OCI-M1 (cell line): ENCODE measurements at places on chromosomes 4 and X.

GRCh38 chr4:81919223-81919622 lies 447.5 kb upstream of the RASGEF1B start:
- DNase-seq: peak; percentile 61

DNA sequence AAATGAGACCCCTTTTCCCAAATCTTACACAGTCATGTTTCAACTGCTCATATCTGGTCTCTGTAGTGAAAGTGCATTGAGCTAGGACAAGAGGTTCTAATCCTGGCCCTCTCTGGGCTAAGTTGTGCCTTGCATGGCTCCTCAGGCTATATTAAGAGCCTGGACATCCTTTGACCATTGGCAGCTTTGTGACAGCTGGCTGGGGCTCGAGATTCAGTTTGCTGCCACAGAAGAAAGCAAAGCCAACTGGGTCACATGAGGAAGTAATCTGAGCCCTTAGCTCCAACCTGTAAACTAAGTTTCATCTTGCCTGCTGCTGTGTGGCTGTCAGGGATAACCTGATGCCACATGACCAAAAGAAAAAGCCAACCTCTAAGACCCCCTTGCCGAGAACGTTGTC lies 51.8 kb upstream of the JADE1 start:
- DNase-seq: peak; percentile 23

DNA sequence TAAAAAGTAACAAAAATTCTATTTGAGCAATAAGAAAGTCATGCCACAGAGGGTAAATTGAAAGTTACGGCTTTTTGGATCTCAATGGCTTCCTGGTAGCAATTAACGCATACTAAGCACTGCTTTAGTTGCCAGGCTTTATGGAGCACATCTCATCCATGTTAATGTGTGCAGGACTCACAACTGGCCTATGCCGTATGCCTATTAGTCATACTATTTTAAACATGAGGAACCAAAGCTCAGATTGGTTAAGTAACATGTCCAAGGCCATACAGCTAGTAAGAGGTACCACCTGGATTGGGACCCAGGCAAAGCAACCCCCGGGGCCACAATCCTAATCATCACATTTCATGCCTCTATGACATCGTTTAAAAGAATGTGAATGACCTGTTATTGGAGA lies 17.1 kb downstream of the DAPP1 start:
- DNase-seq: no peak

DNA sequence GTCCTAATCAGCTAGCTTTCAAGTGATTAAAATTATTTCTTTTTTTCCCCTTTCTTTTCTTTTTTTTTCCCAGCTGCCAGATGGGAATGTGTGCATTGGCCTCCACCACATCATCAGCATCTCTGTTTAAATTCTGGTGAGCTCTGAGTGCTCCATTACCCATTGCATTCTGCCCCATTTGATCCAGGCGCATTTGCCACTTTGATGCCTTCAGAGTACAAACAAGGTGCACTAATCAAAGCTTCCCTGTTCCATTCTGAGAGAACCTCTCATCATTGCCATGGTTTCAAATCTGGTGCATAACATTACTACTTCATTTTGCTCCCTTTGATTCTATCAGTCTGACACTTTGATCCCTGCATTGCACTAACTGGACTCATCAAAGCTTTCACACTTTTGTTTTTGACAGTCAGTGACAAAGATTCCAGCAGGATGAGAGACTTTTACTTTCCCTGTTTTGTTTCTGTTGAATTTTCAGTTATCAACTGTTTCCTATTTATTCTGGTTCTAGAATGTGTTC lies 238.8 kb upstream of the PCDH10 start:
- no peak for DNase-seq

DNA sequence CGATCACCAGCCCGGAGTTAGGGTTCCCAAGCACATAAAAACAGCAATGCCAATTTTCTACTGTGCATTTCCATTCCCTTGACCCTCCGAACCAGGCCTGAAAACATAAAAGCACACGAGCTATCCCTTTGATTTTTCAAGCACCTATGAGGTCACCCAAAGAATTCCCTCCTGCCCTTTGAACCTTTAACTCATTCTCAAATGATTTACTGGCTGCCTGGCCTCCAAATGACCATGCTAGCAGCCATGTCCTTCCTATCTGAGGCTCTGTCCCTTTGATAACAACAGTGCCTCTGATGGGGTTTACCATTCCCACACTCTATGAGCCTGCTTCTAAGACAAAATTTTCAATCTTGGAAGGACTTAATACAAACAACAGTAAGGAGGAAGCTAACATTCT lies 15.2 kb downstream of the SHROOM4 start:
- no peak for DNase-seq

DNA sequence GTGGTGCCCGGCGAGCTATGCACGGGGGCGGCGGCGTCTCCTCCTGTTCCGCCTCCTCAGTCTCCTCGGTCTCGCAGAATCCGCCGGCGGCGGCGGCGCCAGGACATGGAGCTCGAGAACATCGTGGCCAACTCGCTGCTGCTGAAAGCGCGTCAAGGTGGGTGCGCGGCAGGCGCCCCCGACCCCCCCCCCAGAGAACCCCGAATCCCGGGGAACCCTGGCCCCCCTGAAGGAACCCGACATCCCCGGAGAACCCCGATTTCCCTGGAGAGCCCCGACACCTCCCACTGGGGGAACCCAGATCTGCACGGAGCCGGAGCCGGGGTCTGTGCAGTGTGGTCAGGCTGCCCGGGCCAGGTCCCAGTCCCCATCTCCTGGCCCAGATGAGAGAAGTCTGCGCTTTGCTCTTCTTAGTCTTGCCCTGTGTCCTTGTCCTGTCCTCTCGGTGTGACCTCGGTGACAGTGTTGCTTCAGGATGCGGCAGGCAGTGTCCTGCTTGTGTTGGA lies 648 bp downstream of the GRK4 start:
- DNase-seq: peak; percentile 50

GRCh38 chr4:147693218-147693617 lies 9.3 kb upstream of the PRMT9 start:
- no peak for DNase-seq

- no peak for DNase-seq
These were observed 853.8 kb upstream of the INTU start for GRCh38 chr4:126779001-126779400.

DNA sequence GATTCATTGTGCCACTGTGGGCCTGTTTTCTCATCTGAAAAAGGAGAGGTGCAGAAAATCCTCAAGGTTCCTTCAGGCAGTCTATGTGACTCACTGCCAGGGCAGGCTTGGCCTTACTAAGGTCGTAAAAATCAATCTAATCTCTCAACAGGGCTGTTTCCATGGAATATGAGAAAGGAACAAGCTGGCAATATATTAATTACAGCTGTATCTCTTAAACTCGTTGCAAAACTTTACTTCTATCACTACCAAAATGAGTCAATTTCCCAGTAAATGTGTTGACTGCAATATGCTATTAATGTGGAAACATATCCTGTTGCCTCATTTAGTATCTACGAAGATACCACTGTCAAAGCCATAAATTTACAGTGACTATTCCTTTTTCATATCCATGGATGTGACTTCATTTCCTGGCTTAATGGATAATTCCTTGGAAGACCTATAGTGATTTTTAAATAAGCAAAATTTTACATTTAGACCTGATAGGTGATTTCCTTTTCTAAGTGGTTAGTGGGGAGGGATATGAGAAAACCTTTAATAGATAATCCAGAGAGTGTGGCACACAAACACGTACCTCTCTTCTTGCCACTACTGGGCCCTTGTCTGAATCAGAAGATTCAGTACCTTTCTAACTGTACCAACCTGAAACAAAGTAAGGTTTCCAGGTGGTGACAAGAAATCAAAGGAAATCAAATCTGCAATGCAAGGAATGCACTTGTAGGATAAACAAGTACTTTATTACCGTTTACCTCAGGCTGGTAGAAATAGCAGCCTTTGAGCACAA lies 127.4 kb upstream of the FTHL17 start:
- no peak for DNase-seq

DNA sequence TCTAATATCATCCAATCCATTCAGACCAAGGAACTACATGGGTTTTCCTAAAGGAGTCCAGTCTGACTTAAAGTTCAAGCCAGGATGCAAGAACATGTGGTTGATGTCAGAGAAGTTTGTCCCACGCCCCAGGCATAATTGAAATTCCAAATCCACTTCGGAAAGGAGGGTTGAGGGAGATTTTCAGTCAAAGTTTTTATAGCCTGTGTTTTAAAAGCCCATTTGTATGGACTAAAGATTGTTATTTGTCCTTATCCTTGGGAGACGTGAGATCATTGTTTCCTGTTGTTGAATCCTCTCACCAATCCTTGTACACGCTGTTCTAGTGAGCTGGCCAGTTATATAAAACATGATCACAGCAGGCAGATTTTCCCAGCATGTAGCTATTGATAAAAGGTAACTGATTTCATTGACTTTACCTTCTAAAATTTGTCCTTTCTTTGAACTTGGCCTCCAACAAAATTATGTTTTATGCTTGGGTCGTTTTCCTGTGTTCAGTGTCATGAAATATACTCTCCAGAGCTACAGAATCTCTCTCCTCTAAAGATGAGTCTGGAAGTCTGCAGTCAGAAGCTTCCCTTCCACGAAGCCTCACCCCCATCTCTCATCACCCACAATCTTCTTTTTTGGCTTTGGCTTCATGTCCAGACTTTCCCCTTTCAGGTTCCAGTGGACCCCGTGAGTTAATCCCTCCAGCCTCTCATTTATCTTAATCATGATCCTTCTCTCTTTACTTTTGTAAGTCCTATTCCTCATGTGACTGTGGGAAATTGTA lies 92.9 kb downstream of the ATP10D start:
- DNase-seq: no peak
